BE2C (cell line): ENCODE measurements at places on chromosomes 1 and 21.

DNA sequence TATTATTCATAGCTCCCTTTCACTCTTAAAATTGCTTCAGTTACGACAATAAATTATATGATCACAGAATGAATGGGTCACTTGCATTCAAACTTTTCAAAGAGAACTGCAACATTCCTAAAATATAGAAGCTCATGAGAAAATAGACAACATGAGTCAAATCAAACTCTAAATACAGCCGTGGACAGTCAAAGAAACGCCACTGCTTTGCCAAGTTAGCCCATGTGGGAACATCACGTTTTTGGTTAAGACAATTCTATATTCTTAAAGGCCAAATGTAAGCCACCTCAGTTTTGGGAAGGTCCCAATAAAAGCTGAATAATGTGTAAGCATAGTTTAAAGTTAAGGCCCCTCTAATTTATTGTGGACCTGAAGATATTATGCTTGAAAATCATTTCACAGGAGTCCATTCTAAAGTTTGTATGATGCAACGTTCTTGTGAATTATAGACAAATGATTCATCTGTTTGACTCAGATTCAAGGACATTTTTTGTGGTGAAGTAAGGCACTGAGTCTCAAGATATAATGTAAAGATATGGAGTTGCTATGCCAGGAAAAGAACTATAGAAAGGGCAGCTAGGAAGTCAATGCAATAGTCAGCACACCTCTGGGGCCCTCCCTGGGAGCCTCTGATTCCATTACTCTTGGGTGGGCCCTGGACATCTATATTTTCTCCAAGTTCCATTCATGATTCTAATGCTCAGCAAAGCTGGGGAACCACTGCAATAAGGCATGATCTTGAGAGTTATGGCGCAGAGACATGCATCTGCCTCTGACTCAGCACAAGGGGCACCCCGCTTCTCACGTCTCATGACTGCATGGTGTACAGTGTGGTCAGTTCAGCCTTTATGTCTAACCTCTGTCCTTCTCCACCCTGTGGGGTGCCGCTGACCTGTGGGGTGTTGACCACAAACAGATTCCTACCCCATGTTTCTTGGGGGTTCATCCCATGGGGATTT, 33.9 kb downstream of the ETS2 start:
- DNase-seq: no peak

DNA sequence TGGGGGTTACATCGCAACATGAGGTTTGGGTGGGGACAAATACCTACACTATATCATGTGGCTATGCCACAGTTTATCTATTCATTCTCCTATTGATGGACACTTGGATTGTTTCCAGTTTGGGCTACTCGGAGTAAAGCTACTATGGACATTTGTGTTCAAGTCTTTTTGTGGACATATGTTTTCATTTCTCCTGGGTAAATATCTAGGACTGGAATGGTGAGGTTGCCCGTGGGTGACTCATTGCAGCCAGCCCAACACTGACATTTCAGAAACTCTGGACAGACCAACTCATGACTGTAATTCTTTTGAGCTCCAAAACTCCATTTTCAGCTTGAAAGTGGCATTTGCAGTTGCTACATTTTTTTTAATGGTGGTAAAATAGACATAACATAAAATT, 82.7 kb downstream of the KAZN start:
- no peak for DNase-seq

- no peak for DNase-seq
Observed at GRCh38 chr1:165537356-165538109, 6.3 kb upstream of the LRRC52 start.

DNA sequence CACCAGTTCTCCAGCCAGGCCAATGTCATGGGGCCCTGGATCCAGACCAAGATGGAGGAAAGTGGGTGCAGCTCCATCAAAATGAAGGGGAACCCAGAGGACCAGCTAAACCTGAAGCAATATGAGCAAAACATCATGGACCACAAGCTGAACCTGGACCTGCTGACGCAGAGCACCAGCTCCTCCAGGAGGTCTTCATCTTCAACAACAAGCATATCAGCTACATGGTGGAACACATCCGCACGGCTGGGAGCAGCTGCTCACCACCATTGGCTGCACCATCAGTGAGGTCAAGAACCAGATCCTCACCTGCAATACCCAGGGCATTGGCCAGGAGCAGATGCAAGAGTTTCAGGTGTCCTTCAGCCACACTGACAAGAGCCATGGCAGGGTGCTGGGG, 13.7 kb upstream of the EPHA10 start:
- no peak for DNase-seq

GRCh38 chr1:36352125-36352909, 28.9 kb upstream of the EVA1B start:
- DNase-seq: no peak

GRCh38 chr1:115575661-115576060, 66.1 kb upstream of the VANGL1 start:
- DNase-seq: no peak

GRCh38 chr1:39104158-39105060, 78.3 kb downstream of the NDUFS5 start:
- DNase-seq: peak; percentile 36

- no peak for DNase-seq
Observed at GRCh38 chr21:45767071-45768006, 123.8 kb downstream of the PCBP3 start.

- DNase-seq: no peak
Observed at GRCh38 chr1:210377731-210378333, 49.1 kb downstream of the HHAT start.

DNA sequence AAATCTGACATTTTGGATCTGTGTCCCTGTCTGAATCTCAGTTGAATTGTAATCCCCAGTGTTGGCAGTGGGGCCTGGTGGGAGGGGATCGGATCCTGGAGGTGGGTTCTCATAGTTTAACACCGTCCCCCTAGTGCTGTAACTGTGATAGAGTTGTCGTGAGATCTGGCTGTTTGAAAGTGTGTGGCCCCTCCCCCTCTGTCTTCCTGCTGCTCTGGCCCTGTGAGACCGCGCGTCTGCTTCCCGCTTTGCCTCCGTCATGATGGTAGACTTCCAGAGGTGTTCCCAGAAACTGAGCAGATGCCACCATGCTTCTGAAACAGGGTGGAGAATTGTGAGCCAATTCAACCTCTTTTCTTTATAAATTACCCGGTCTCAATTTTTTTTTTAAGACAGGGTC, 25.0 kb downstream of the AGPAT3 start:
- no peak for DNase-seq

DNA sequence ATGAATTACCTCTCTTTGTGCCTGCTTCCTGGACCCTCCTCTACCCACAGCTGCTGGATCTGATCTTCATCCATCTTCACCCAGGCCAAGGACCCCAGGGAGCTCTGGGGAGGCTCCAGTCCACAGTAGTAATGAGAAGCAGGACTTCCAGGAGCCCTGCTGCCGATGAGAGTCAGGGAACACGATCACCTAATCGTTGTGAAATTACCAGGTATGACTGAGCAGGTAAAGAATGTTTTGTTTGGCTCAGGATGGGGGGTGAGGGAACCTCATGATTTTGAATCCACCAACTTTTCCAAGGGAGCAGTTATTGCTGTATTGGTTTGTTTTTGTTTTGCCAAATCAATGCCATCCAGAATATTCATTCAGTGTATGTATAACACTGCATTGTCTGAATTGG, 454.0 kb downstream of the PLPP3 start:
- DNase-seq: no peak

DNA sequence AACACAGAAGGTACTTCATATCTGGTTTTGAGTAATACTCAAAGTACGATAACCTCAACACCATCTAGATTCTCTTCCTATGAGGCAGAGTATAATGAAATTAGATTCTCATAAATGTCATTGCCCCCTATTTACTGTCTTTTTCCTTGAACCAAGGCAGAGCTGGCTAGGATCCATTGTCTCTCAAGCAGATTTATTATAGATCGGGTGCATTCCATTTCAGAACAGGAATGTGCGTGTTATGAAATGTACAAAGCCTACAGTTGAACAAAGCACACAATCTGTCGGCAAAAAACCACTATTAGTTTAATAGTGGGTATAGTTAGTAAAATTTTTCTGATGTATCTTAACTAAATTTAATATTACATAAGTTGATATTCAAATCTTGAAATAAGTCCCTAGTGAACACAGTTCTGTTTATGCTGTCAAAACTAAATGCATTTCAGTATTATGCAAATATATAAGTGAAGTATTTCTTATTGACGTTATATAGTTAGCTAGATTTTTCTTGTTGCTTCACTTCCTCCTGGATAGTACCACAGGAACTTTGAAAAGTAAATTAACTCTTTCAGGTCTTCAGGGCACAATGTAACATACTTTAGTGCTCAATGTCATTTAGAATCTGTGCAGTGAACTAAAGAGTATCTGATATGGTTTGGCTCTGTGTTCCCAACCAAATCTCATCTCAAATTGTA, 92.1 kb downstream of the DDAH1 start:
- no peak for DNase-seq

- DNase-seq: no peak
Observed at GRCh38 chr1:51842261-51842660, 36.3 kb downstream of the NRDC start.

DNA sequence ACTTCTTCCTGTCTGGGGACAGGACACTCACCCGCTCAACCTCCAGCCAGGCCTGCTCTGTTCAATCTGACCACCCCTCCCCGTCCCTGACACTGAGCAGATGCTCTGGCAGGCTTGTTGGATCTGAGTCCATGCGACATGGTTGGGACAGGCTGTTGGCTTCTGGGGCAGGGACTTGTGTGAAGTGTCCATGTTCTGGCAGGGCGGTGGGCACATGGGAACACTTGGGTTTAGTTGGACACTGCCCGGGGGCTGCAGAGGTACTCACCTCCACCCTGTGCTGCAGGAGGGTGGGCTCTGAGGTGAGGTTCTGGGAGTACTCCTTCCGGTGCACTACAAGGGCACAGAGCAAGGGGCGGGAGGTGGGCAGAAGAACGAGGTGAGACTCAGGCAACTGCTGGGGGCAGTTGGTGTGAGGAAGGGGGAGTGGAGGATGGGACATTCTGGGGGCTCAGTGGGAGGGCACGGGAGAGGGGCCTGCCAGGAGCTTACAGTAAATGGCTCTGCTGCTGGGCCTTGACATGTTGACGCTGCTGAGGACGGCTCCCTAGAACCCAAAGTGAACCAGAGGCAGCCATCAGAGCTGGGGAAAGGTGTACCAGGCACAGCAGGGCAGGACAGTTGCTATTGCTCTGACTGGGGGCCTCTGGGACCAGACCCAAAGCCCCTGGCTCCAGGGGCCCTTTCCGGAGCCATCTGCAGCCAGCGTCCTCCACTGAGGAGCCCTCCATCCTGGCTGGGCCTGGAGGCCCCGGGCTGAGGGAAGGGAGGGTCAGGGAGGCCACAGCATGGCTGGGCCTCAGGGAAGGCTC, 2.3 kb downstream of the EPS8L3 start:
- DNase-seq: peak; percentile 79

- DNase-seq: no peak
Observed at GRCh38 chr1:197782722-197783360, 7.6 kb upstream of the DENND1B start.

DNA sequence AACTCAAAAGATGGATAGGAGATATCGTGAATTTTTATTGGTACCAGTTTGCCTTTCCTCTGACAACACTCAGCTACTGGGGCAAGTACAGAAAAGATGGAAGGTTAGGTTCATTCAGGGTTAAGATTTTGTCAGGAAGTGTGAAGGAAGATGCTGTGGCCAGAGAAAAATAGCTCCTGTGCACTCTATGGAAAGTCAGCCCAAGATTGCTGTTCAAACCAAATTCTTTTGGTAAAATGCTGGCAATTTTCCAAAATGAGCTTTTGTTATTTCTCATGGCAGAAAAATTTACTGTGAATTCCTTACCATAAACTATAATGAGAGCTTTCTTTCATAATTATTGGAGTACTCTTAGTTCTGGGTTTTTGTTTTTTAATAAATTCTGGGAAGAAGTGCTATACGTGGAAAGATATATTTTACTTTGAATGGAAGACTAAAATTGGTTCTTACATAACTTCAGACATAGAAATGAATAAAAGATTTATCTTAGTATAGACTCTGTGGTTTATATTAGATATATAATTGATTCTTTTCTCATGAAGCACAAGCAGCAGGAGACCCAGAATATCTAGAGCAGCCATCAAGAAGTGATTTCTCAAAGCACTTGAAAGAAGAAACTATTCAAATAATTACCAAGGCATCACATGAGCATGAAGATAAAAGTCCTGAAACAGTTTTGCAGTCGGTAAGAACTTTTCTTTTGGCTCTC, 112.2 kb downstream of the USP25 start:
- no peak for DNase-seq

GRCh38 chr1:36350659-36351226, 27.3 kb upstream of the EVA1B start:
- DNase-seq: no peak

DNA sequence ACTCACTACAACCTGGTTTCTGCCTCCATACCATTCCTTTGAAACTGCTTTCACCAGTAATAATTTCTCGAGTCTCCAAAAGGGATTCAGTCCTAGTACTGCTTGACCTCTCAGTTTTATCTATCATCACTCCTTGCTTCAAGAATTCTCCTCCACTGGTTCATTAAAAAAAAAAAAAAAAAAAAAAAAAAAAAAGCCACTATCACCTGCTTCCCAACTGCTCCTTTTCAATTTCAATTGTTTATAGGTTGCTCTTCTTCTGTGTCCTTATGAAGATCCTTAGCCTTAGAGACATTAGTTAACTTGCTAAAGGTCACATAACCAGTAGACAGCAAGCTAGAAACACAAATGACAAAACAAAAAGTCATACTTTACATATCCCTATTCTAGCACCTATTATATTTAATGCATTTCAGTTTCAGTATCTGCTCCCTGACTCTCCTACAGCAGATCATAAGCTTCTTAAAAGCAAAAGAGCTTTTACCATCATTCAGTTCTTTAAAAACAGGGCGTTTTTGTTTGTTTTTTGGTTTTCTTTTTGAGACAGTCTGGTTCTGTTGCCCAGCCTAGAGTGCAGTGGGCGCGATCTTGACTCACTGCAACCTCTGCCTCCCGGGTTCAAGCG, 7.1 kb downstream of the NRDC start:
- no peak for DNase-seq

DNA sequence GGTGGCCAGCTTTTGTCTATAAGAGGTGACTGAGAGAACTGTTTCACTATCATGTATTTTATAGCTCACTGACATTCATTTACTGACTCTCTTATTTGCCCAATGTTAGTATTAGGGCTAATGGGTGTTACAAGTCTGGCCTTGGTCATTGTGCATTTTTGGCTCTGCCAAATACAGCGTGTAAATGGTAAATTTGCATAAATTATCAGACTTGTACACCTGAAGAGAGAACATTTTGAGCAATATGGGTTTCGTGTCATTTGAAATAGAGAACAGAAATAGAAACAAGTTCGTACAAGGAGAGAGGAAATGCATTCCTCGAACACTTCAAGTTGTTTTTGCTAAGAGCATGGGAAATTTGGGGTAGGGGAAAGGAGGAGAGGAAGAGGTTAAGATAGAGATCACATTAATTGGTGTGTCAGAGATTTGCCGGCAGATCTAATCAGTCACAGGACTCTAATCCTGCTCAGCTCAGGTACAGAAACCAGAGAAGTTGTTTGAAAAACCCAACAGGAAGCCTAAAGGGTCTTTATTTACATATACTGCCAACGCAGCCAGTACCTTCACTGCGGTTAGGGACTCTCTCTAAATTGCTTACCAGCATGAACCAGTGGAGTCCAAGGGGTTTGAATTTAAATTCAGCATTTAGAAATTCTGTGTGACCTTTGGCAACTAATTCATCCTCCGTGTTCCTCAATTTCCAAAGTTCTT, 261.5 kb downstream of the GPATCH2 start:
- no peak for DNase-seq
